Metanephros (tissue), 2 donors: ENCODE measurements at places on chromosomes 13 and 19. TPM values are rescaled to one million over a fixed set of nuclear protein-coding genes. Genes with fewer than 3 reads are reported as not detected.

The TMEM272 gene
- 0.12 TPM for total RNA-seq

The CPB2 gene
- not detected for total RNA-seq

The CEACAM20 gene
- total RNA-seq = not detected

The CBLC gene
- 8.8 TPM for total RNA-seq

The RINL gene
- total RNA-seq = 10.0 TPM

The OR7A5 gene
- total RNA-seq = not detected
